ENCODE measurements at places on chromosomes 1 and 21. TPM values are rescaled to one million over a fixed set of nuclear protein-coding genes. Genes with fewer than 3 reads are reported as not detected.

Gene NAV1
- polyA plus RNA-seq, result 0.91 TPM

Gene CCDC17
- polyA plus RNA-seq, result 0.18 TPM

DNA sequence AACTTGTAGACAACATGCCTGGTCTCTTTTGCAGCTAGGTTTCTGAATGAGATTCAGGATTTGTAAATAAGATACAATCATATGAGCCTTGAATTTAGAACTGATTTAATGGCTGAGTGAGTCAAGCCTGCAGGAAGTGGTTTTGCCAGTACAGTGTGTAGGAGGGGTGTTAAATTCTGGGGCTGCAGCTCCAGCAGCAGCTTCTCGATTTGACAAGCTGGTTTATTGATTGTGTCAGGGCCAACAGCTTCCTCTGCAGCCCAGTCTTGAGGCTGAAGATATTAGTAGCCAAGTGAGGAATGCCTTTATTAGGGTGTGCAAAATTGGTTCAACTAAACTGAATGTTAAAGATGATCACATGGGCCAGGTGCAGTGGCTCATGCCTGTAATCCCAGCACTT is 11.5 kb upstream of the PLA2G5 start:
- no peak for DNase-seq

- DNase-seq, result no peak
Observed at GRCh38 chr1:115428256-115428655, 90.2 kb upstream of the NGF start.

- DNase-seq, result no peak
Observed at GRCh38 chr1:100627054-100627716, 89.2 kb downstream of the GPR88 start.

DNA sequence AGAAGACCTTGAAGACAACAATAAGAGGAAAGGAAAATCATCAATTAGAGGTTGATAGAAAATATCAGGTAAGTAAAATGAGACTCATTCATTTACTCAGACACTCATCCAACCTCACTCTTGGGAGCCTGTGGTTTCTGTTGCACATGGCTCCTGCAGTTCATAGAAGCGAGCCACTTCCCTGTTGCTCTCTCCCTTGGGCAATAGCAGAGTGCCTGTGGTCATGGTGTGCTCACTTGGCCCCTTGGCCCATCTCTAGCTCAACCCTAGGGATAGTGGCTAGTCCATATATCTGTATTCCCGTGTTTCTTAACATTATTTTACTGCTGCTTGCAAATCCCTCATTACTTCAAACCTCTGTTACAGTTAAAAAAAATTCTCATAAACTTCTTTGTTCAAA is 368.6 kb downstream of the PTPRC start:
- no peak for DNase-seq
